AG08396 (cell line): ENCODE measurements at places on chromosomes 6 and 20.
A peak's percentile ranks its signal among the peaks of the same experiment; 100 is the strongest.

GRCh38 chr6:158595223-158595622, 35.3 kb downstream of the TMEM181 start:
- DNase-seq: no peak

DNA sequence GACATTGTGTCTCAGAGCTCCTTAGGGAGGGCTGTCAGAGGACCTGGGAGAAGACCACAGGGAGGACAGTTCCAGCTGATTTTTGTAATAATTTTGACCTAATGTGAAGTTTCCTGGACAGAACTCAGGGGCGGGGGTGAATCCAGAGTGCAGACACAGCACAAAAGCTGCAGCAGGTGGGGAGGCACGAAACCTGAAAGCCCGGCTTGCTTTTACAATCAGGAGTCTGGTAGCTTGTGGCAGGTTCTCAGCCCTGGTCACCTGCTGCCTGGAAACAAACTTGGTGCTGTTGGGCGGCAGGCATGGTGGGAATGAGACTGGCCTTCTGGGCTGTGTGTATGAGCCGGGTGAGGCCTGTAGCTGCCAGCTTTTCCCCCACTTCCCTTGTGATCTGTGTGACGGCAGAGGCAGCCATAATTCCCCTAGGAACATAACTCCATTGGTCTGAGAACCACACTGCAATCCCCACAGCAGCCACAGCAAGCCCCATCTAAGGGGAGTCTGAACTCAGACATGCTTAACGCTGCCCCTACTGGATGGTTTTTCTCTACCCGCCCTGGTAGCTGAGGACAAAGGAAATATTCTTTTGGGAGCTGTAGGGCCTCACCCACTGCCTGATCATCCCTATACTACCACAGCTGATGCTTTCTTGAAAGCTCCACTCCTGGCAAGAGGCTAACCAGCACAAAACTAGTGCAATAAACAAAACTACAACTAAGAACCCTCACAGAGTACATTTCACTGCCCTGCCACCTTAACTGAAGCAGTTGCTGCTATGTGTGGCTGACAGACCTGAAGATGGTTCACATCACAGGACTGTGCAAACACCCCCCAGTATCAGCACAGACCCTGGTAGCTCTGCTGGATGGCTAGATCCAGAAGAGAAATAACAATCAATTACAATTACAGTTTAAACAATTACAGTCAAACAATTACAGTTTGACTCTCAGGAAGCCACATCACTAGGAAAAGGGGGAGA, 1055.1 kb upstream of the GJE1 start:
- no peak for DNase-seq

GRCh38 chr6:161066511-161066910, 74.9 kb downstream of the MAP3K4 start:
- DNase-seq: peak; percentile 20

GRCh38 chr20:3296261-3297078, 57.5 kb upstream of the SLC4A11 start:
- no peak for DNase-seq

GRCh38 chr6:110741517-110741916, 73.8 kb downstream of the CDK19 start:
- no peak for DNase-seq

- DNase-seq: no peak
These were observed 381.6 kb upstream of the CNR1 start for GRCh38 chr6:88547768-88548167.

DNA sequence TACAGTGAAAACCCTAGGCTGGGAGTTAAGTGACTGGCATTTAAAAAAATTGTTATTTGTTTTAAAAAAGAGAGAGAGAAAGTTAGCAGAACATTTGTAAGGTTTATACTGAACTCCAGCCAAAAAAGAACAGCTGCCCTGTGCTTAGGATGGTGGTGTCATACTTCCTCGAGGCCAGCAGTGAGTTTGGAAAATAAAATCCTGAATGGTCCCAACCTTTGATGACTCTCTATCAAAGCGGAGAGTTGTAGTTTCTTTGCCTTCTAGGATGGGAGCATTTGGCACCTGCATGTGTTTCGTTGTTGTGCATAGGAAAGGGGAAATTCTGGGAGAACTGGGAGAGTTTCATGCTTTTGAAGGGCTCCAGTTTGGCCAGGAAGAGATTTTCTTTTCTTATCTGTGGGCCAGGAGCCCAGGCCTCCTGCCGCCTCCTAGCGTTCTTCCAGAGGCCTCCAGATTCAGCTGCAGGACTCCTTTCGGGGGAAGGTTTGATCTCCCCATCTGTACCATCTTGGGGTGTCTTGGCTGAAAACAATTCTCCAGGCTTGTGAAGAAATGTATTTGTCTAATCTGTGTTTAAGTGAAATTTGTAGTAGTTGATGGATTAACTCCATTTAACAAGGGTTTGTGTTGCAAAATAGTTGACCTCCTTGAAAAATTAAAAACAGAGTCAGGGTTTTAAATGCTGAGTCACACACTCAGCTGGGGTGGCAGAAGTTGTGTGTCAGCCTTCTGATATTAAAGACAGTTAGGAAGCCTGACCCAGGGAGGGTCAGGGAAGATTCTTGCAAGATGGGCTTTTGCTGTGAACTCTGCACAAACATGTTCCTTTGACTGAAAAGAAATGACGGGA, 63.4 kb downstream of the TXNDC5 start:
- DNase-seq: no peak

DNA sequence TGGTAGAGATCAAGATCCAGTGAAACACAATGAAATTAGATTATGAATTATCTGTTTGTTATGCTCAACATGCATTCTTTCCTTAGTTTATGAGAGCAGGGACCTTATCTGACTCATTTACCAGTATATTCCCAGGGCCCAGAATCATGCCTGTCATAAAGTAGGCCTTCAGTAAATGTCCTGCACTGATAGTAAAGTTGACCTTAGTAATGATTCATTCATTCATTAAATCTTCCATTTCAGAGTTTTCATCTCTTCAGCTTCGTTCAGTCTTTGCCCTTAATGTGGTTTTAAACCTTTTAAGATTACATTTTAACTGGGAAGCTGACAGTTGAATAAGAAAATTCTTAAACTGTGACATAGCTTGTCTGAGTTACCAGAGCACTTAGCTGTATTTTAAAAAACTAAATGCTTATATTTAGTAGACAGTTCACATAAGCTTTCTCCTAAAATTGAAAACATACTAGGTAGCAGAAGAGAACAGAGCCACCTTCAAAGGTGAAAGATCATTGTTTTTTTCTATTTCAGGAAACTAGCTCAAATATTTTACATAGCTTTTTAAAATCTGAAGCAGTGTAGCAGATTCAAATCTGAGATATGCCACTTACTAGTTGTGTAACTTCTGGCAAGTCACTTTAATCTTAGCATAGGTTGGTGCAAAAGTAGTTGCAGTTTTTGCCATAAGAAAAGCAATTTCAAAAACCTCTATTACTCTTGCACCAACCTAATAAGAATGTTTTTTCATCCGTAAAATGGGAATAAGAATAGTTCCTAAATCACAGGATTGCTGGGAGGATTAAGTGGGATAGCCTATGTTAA, 41.4 kb downstream of the MCM8 start:
- peak; percentile 37 for DNase-seq
